ENCODE measurements at places on chromosomes 7 and 10. TPM values are rescaled to one million over a fixed set of nuclear protein-coding genes. Genes with fewer than 3 reads are reported as not detected.

Gene CHCHD1
- total RNA-seq: 37.4 TPM

Gene SPDYE8
- not detected for total RNA-seq

Gene DEPP1
- 191 TPM for total RNA-seq

Gene SDK1
- total RNA-seq: 0.32 TPM

Gene ZNF680
- 11.1 TPM for total RNA-seq

Gene TMEM196
- total RNA-seq: not detected

Gene WNT8B
- total RNA-seq: not detected

Gene MRLN
- not detected for total RNA-seq

Gene CYP2C9
- total RNA-seq: not detected

Gene LIPF
- not detected for total RNA-seq

Gene AQP1
- 9.3 TPM for total RNA-seq

Gene ZWINT
- total RNA-seq: 56.8 TPM

Gene CCDC201
- not detected for total RNA-seq

Gene CTAGE4
- 0.30 TPM for total RNA-seq
